MCF 10A (cell line): ENCODE measurements at places on chromosomes 16 and 17. TPM values are rescaled to one million over a fixed set of nuclear protein-coding genes. Genes with fewer than 3 reads are reported as not detected.

Gene QPRT
- total RNA-seq = not detected in 2 replicates

Gene LPO
- total RNA-seq = not detected in 2 replicates

Gene TOM1L1
- 123 and 157 TPM in 2 replicates for total RNA-seq

Gene ABCA5
- total RNA-seq = 7.6 and 9.6 TPM in 2 replicates

Gene PRAC1
- total RNA-seq = not detected in 2 replicates

Gene TBC1D3K
- not detected in 2 replicates for total RNA-seq

Gene RAI1
- 30.4 and 34.6 TPM in 2 replicates for total RNA-seq

DNA sequence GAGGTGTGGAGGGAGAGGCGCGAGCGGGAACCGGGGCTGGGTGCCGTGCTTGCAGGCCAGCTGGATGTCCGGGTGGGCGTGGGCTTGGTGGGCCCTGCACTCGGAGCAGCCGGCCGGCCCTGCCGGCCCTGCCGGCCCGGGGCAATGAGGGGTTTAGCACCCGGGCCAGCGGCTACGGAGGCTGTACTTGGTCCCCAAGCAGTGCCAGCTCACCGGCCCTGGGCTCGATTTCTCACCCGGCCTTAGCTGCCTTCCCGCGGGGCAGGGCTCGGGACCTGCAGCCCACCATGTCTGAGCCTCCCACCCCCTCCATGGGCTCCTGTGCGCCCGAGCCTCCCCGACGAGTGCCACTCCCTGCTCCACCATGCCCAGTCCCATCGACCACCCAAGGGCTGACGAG is 24.7 kb upstream of the GPATCH8 start:
- no peaks in the 10 kb centered on the region for H3K36me3 ChIP-seq
- H3K27ac ChIP-seq = no peak overlapping the region
- no peaks in the 10 kb centered on the region for H3K27me3 ChIP-seq
- no peak overlapping the region for H3K4me3 ChIP-seq

DNA sequence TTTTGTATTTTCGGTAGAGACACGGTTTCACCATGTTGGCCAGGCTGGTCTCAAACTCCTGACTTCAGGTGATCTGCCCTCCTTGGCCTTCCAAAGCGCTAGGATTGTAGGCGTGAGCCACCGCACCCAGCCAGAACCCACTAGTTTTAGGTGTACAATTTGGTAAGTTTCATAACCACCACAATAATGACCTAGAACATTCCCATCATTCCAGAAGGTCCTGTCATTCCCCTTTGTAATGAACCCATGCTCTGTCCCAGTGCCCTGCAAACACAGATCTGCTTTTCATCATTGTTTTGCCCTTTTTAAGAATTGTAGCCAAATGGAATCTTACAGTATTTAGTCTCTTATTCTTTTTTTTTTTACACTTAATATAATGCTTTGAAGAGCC is 35.6 kb upstream of the IRF8 start:
- peaks cover 33% of the 10 kb centered on the region for H3K27me3 ChIP-seq
- H3K4me3 ChIP-seq = no peak overlapping the region
- H3K27ac ChIP-seq = no peak overlapping the region
- no peaks in the 10 kb centered on the region for H3K36me3 ChIP-seq

GRCh38 chr16:8798174-8798527 is 512 bp downstream of the PMM2 start:
- H3K27ac ChIP-seq = peak overlapping the region; percentile 97
- peak overlapping the region; percentile 92 for H3K4me3 ChIP-seq
- H3K36me3 ChIP-seq = peaks cover 29% of the 10 kb centered on the region
- H3K4me1 ChIP-seq = peaks cover 9% of the 10 kb centered on the region
- DNase-seq = peak; percentile 22
- no peaks in the 10 kb centered on the region for H3K27me3 ChIP-seq

GRCh38 chr16:23486480-23486879 is 23.8 kb downstream of the GGA2 start:
- H3K36me3 ChIP-seq = peaks cover 84% of the 10 kb centered on the region
- peaks cover 3% of the 10 kb centered on the region for H3K4me1 ChIP-seq
- no peaks in the 10 kb centered on the region for H3K27me3 ChIP-seq
- H3K27ac ChIP-seq = no peak overlapping the region
- H3K4me3 ChIP-seq = no peak overlapping the region

DNA sequence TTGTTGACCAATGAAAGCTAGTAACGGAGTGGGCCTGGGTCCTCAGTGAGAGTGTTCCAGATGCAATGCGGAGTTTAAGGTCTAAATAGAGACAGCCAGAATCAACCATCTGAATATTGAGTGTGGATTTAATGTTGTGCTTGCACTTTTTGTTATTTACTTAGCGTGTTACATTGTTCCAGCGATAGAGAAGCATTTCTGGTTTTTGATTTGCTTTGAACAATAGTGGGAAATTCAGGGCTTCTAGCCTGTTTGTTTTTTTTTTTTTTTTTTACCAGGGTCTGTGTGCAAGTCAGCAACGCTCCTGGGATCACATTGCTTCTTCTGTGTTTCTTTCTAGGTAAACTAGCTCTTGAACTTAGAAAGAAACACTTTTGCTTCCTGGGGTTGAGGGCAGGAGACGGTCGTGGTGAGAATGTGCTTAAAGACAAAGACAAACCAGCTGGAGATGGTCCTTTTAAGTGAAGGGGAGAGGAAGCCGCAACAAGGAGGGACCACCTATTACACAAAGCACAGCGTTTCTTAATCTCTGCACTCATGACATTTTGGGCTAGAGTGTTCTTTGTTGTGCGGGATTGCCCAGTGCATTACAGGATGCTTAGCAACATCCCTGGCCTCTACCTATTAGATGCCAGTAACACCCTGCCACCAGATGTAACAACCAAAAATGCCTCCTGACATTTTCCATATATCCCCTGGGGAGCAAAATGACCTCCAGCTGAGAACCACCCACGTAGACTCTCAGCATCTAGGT is 119.2 kb downstream of the MAP2K6 start:
- no peaks in the 10 kb centered on the region for H3K36me3 ChIP-seq
- H3K4me1 ChIP-seq = no peaks in the 10 kb centered on the region
- DNase-seq = no peak
- H3K27ac ChIP-seq = no peak overlapping the region

DNA sequence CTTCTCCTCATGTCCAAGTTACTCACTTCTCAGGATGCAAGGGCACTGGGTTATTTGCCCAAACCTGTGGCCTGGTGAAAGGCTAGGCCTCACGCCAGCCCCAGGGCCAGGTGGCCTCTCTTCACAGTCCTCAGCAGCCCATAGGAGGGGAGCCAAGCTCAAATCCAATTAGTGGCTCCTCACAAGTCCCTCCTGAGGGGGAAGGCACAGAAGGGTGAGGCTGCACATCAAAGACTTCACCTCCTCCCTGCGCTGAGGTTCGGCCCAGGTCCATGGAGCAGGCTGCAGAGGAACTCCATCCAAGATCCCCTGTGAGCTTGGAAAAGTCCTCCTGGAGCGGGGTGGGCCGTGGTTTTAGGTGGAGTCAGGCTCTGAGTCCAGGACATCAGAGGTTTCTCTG is 320.0 kb downstream of the FOXL1 start:
- H3K4me3 ChIP-seq = no peak overlapping the region
- no peaks in the 10 kb centered on the region for H3K36me3 ChIP-seq
- H3K27ac ChIP-seq = no peak overlapping the region
- no peak for DNase-seq

DNA sequence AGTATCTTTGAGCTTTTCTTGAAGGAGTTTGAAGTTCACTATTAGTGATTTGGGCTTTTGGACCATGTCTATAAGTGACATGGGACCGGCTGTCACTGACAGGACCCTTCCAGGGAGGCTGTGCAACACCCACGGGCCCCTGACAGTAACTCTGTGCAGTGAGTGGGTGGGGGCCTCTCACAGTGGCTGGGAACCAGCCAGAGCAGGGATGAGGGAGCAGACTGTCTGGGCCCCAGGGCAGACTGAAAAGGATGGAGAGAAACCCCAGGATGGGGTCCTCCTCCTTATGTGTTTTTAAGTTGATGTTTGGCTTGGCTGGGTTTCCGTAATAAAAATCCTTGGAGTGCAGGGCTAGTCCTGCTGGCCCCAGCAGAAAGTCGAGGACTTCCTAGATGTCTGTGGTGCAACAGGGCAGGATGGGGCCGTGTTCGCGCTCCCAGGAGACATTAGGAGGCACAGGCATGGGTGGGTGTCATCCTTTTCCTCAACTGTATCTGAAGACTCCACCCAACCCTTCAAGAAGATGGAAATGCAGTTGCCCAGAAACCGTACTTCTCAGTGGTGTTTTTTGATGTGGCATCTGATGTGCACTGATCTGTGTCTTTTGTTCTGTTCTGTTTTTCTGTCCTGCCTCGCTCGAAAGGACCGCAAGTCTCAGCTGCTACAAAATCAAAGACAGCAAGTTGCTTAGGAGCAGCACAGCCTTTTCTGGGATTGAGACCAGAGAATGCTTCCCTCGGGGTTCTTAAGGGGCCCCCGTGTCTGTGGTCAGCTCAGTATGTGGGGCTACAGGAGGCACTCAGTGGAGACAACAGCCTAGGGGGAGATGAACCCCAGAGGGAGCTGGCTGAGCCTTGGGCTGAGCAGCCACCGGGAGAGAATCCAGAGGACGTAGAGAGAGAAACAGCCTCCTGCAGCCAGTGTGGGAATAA is 24.2 kb downstream of the PLD6 start:
- no peak overlapping the region for H3K4me3 ChIP-seq
- peaks cover 73% of the 10 kb centered on the region for H3K36me3 ChIP-seq
- H3K4me1 ChIP-seq = no peaks in the 10 kb centered on the region
- no peak for DNase-seq
- no peaks in the 10 kb centered on the region for H3K27me3 ChIP-seq

- no peak overlapping the region for H3K4me3 ChIP-seq
- H3K4me1 ChIP-seq = no peaks in the 10 kb centered on the region
- H3K27ac ChIP-seq = no peak overlapping the region
- H3K36me3 ChIP-seq = no peaks in the 10 kb centered on the region
- peak; percentile 13 for DNase-seq
- H3K27me3 ChIP-seq = peaks cover 10% of the 10 kb centered on the region
These were observed 190.4 kb downstream of the ABCC12 start for GRCh38 chr16:47965439-47965838.

DNA sequence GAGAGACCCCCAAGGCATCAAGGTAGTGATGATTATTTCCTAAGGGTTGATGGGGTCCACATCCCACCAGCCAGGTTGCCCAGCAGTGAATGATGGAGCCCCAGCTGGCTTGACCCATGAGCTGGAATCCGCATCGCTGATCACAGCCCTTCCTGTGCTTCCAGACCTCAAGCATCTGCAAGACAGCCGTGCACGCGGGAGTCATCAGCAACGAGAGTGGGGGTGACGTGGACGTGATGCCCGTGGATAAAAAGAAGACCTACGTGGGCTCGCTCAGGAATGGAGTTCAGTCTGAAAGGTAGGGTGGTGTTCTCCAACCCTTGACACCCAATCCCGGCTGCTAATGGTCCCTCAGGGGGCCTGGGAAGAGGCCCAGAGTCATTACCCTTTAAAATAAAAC is 69.3 kb downstream of the CRISPLD2 start:
- peaks cover 6% of the 10 kb centered on the region for H3K4me1 ChIP-seq
- no peak overlapping the region for H3K27ac ChIP-seq
- DNase-seq = no peak
- H3K36me3 ChIP-seq = no peaks in the 10 kb centered on the region

GRCh38 chr16:8537691-8538342 is 52.5 kb downstream of the TMEM114 start:
- no peak for DNase-seq
- H3K36me3 ChIP-seq = no peaks in the 10 kb centered on the region

- no peak overlapping the region for H3K27ac ChIP-seq
- H3K36me3 ChIP-seq = peaks cover 6% of the 10 kb centered on the region
- no peaks in the 10 kb centered on the region for H3K4me1 ChIP-seq
These were observed 32.7 kb upstream of the RPH3AL start for GRCh38 chr17:385178-385835.

DNA sequence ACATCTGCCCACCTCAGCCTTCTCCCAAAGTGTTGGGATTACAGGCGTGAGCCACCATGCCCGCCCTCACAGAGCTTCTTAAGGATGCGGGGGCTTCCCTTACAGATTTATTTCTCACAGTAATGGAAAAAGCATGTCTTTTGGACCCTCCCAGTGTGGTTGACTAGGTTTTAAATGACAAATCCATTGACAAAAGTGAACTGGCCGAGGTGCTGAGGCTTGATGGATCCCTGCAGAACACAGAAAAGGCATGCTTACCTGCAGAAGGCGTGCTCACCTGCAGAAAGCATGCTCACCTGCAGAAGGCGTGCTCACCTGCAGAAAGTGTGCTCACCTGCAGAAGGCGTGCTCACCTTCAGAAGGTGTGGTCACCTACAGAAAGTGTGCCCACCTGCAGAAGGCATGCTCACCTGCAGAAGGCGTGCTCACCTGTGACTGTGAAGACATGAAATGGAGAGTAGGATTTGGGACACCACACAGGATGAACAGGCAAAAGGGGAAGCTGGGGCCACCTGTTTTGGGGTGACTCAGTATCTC is 15.1 kb upstream of the BBS2 start:
- peaks cover 6% of the 10 kb centered on the region for H3K36me3 ChIP-seq
- no peak overlapping the region for H3K27ac ChIP-seq
- H3K4me3 ChIP-seq = no peak overlapping the region

- no peak overlapping the region for H3K4me3 ChIP-seq
- no peaks in the 10 kb centered on the region for H3K27me3 ChIP-seq
- DNase-seq = no peak
- H3K4me1 ChIP-seq = no peaks in the 10 kb centered on the region
These were observed 30.9 kb downstream of the IFT140 start for GRCh38 chr16:1580956-1581355.

GRCh38 chr17:45127548-45128300 is 4.6 kb downstream of the PLCD3 start:
- H3K27ac ChIP-seq = peak overlapping the region; percentile 47
- DNase-seq = peak; percentile 40
- peaks cover 17% of the 10 kb centered on the region for H3K36me3 ChIP-seq
- peaks cover 51% of the 10 kb centered on the region for H3K4me1 ChIP-seq
- H3K27me3 ChIP-seq = no peaks in the 10 kb centered on the region

DNA sequence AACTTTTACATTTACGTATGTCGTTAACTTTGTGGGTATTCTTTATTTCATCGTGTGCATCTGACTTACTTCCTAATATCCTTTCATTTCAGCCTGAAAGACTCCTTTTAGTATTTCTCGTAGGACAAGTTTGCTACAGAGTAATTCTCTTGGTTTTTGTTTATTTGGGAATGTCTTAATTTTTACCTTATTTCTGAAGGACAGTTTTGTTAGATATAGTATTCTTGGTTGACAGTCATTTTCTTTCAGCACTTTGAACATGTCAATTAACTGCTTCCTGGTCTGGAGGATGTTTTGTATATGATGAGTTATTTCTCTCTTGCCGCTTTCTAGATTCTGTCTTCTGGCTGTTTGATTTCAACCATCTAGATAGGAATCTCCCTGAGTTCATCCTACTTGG is 109.2 kb upstream of the NACA2 start:
- H3K27me3 ChIP-seq = no peaks in the 10 kb centered on the region
- H3K4me3 ChIP-seq = no peak overlapping the region
- no peak overlapping the region for H3K27ac ChIP-seq
- H3K4me1 ChIP-seq = no peaks in the 10 kb centered on the region

- peaks cover 12% of the 10 kb centered on the region for H3K4me1 ChIP-seq
- H3K27ac ChIP-seq = peak overlapping the region; percentile 63
- H3K27me3 ChIP-seq = no peaks in the 10 kb centered on the region
- H3K4me3 ChIP-seq = peak overlapping the region; percentile 14
- peak; percentile 87 for DNase-seq
- no peaks in the 10 kb centered on the region for H3K36me3 ChIP-seq
These were observed 111.0 kb downstream of the N4BP1 start for GRCh38 chr16:48498769-48499631.

- no peaks in the 10 kb centered on the region for H3K4me1 ChIP-seq
- no peak overlapping the region for H3K27ac ChIP-seq
- no peaks in the 10 kb centered on the region for H3K27me3 ChIP-seq
- no peak for DNase-seq
These were observed 502.1 kb downstream of the KIF2B start for GRCh38 chr17:54324813-54325212.

GRCh38 chr17:4479340-4479981 is 19.2 kb upstream of the SPNS2 start:
- H3K36me3 ChIP-seq = no peaks in the 10 kb centered on the region
- peaks cover 9% of the 10 kb centered on the region for H3K4me1 ChIP-seq
- DNase-seq = no peak
- no peak overlapping the region for H3K27ac ChIP-seq
- peaks cover 12% of the 10 kb centered on the region for H3K27me3 ChIP-seq
- no peak overlapping the region for H3K4me3 ChIP-seq
